ENCODE measurements at places on chromosomes 1 and 21. TPM values are rescaled to one million over a fixed set of nuclear protein-coding genes. Genes with fewer than 3 reads are reported as not detected.

GRCh38 chr1:181179987-181180365, 91.5 kb downstream of the IER5 start:
- H3K27me3 ChIP-seq, result peaks cover 21% of the 10 kb centered on the region
- H3K27ac ChIP-seq, result peak overlapping the region; percentile 65
- DNase-seq, result peak; percentile 69
- peaks cover 26% of the 10 kb centered on the region for H3K4me1 ChIP-seq
- H3K36me3 ChIP-seq, result no peaks in the 10 kb centered on the region

PIK3CD gene
- total RNA-seq, result 1.7 TPM

GRCh38 chr1:180975551-180975950, 47.1 kb downstream of the STX6 start:
- H3K4me1 ChIP-seq, result peaks cover 35% of the 10 kb centered on the region
- H3K4me3 ChIP-seq, result no peak overlapping the region
- peaks cover 61% of the 10 kb centered on the region for H3K36me3 ChIP-seq

STRIP1 gene
- total RNA-seq, result 46.7 TPM

HES3 gene
- total RNA-seq, result not detected

GRCh38 chr1:40092241-40092640, 4.8 kb downstream of the PPT1 start:
- peaks cover 24% of the 10 kb centered on the region for H3K4me1 ChIP-seq
- no peak overlapping the region for H3K27ac ChIP-seq
- H3K4me3 ChIP-seq, result no peak overlapping the region
- no peaks in the 10 kb centered on the region for H3K27me3 ChIP-seq
- no peak for DNase-seq

GRCh38 chr1:42797414-42797813, 12.6 kb downstream of the TMEM269 start:
- no peak overlapping the region for H3K4me3 ChIP-seq
- H3K27ac ChIP-seq, result no peak overlapping the region
- H3K4me1 ChIP-seq, result no peaks in the 10 kb centered on the region
- no peak for DNase-seq
- no peaks in the 10 kb centered on the region for H3K36me3 ChIP-seq
- peaks cover 5% of the 10 kb centered on the region for H3K27me3 ChIP-seq

- no peaks in the 10 kb centered on the region for H3K27me3 ChIP-seq
- no peak for DNase-seq
- no peak overlapping the region for H3K4me3 ChIP-seq
- H3K27ac ChIP-seq, result no peak overlapping the region
- no peaks in the 10 kb centered on the region for H3K4me1 ChIP-seq
Observed at GRCh38 chr21:46355161-46356004, 31.4 kb downstream of the PCNT start.

- no peaks in the 10 kb centered on the region for H3K36me3 ChIP-seq
- H3K27me3 ChIP-seq, result peaks cover 8% of the 10 kb centered on the region
- no peak for DNase-seq
- no peak overlapping the region for H3K4me3 ChIP-seq
- no peak overlapping the region for H3K27ac ChIP-seq
- H3K4me1 ChIP-seq, result peaks cover 3% of the 10 kb centered on the region
Observed at GRCh38 chr1:23911921-23912320, 1.2 kb downstream of the CNR2 start.

ARHGEF16 gene
- total RNA-seq, result 28.9 TPM

DNA sequence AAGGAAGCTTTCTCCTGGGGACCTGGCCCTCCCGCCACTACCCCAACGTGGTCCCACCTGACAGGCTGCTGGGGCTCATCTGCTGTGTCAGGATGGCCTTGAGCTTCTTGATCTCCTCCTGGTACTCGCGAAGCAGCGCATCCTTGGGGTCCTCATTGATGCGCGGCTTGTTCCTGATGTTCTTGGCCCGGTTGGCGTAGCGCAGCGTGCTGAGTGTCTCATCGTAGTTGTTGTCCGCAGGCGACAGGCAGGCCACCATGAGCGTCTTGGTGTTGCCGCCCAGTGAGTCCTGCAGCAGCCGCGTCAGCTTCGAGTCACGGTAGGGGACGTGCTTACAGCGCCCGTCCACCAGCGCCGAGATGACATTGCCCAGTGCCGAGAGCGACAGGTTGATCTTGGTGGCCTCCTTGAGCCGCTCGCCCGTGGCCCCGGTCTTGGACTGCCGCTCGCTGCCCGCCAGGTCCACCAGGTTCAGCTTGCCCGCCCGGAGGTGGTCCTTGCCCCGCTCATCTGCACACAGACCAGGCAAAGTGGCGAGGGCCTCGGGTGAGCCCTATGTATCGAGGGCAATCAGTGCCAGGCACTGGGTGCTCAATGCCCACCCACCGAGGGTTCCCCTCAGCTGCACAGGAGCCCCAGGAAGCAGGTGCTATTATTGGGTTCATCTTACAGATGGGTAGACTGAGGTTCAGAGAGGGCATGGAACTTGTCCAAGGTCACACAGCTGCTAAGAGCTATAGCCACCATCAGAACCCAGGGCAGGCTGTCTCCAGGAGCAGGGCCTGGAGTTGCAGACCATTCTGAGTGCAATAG, 13.2 kb downstream of the KIF17 start:
- H3K4me1 ChIP-seq, result peaks cover 2% of the 10 kb centered on the region
- DNase-seq, result no peak
- no peaks in the 10 kb centered on the region for H3K27me3 ChIP-seq
- H3K4me3 ChIP-seq, result no peak overlapping the region

GRCh38 chr1:170660871-170661645, 2.9 kb upstream of the PRRX1 start:
- DNase-seq, result no peak
- H3K36me3 ChIP-seq, result peaks cover 8% of the 10 kb centered on the region
- peaks cover 21% of the 10 kb centered on the region for H3K4me1 ChIP-seq
- H3K27me3 ChIP-seq, result peaks cover 99% of the 10 kb centered on the region
- peak overlapping the region; percentile 47 for H3K27ac ChIP-seq
- peak overlapping the region; percentile 90 for H3K4me3 ChIP-seq

- DNase-seq, result no peak
- H3K36me3 ChIP-seq, result no peaks in the 10 kb centered on the region
- H3K27ac ChIP-seq, result no peak overlapping the region
- no peak overlapping the region for H3K4me3 ChIP-seq
- peaks cover 4% of the 10 kb centered on the region for H3K4me1 ChIP-seq
Observed at GRCh38 chr1:109716121-109716520, 4.1 kb downstream of the GSTM5 start.

Data from type B pancreatic cell (in vitro differentiated cells).